ENCODE measurements at places on chromosomes 5 and 9.

GRCh38 chr5:157611571-157612476, 36.2 kb upstream of the ADAM19 start:
- DNase-seq: no peak

DNA sequence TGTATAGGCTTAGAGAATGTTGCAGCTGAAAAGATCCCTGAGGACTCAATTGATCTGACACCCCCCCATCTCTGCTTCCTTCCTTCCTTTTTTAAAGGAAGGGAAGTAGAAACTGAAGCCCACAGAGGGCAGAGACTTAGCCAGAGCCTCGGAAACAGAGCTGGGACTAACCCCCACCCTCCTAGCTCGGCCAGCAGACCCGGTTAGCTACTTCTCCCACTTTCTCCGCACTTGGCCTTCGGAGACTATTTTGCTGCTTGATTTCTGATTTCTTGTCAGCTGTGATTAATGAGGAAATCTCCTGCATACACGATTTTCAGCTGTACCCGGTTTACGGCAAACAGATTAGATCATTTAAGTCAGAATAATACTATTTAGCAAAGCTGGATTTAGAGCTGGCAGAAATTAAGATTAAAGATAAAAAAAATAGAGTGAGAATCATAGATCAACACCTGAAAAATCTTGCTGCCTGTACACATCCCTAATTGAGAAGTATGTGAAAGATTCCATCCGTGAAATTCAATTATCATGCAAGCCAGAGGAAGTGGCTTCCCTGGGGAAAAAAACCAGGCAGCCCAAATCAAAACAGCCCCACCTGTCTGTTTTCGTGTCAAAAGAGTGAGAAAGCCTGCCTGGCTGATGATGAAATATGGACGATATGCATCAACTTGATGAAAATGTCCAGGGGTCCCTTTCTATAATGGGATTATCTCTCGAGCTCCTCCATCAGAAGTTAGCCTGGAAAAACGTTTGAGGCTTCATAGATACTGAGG, 159.5 kb upstream of the SHB start:
- no peak for DNase-seq

DNA sequence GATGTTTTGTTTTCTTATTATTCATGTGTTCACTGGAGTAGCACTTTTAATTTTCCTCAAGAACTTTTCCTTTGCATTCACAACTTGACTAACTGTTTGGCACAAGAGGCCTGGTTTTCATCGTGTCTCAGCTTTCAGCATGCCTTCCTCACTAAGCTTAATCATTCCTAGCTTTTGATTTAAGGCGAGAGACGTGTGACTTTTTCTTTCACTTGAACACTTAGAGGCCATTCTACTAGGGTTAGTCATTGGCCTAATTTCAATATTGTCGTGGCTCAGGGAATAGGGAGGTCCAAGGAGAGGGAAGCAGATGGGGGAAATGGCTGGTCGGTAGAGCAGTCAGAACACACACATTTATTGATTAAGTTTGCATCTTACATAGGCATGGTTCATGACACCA, 94.0 kb downstream of the ZNF462 start:
- no peak for DNase-seq

DNA sequence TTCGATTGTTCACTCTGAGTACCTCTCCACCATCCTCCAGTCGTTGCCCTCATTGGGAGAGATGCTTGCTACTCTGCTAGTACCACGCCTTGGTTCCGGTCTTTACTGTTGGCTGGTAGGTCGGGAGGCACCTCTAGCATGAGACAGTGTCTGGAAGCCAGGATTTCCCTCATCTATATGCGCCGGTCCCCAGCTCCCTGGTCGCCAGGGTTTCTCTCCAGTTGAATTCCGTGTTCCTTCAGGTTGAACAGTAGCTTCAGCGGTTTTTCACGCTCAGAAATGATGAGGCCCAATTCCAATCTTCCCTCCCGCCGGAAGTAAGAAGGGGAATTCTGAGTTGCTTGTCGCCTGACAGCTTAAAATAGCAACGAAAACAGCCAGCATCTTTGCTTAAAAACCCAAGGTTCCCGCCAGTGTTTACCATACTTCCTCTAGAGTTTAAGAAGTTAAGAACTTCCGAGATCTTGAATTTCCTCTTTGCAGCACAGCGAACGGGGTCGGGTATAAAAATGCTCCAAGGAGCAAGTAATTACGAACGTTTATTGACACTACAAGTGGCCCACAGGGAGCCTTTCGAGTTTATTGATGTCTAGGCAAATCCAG, 1.3 kb upstream of the ST8SIA4 start:
- DNase-seq: no peak

GRCh38 chr9:4042991-4043390, 256.9 kb downstream of the GLIS3 start:
- no peak for DNase-seq
